ENCODE measurements at places on chromosomes 1 and 21. TPM values are rescaled to one million over a fixed set of nuclear protein-coding genes. Genes with fewer than 3 reads are reported as not detected.

The CAPN9 gene
- not detected for polyA plus RNA-seq

The CORT gene
- polyA plus RNA-seq, result not detected

The GABRD gene
- polyA plus RNA-seq, result not detected

The CHIA gene
- not detected for polyA plus RNA-seq

The FNDC10 gene
- polyA plus RNA-seq, result 2.8 TPM

The FCRL4 gene
- polyA plus RNA-seq, result not detected

The DMBX1 gene
- not detected for polyA plus RNA-seq

The UQCRHL gene
- 14.0 TPM for polyA plus RNA-seq

The FAM3B gene
- polyA plus RNA-seq, result not detected

The CSF3R gene
- not detected for polyA plus RNA-seq

The RNU1-4 gene
- not detected for polyA plus RNA-seq

The AADACL3 gene
- polyA plus RNA-seq, result not detected

The ACTL8 gene
- not detected for polyA plus RNA-seq

The KRTAP11-1 gene
- not detected for polyA plus RNA-seq

The IFNLR1 gene
- 2.8 TPM for polyA plus RNA-seq

The HCN3 gene
- 2.9 TPM for polyA plus RNA-seq

The CD1E gene
- polyA plus RNA-seq, result not detected

The BCAN gene
- not detected for polyA plus RNA-seq

The ZNF669 gene
- 4.5 TPM for polyA plus RNA-seq

The BCAR3 gene
- polyA plus RNA-seq, result 95.4 TPM

The SLC45A1 gene
- 0.09 TPM for polyA plus RNA-seq

The OR2M3 gene
- polyA plus RNA-seq, result not detected

All from keratinocyte (primary cell).